ENCODE measurements at places on chromosomes 2 and 18.

DNA sequence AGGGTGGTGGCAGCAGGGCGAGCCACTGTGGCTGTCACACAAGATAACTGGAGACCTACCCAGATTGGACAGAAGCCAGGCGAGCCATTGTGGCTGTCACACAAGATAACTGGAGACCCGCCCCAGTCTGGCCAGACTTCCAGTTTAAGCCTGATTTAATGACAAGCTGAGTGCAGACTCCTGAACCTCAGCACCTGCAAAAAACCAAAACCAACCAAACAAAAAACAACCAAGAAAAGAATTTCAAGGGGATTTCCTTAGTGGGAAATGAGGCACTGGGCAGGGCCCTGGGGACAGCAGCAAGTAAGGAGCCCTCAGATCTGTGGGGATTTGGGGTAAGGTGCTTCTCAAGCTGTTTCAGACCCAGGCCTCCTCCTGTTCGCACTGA is 95.2 kb upstream of the BOD1L2 start:
- H3K27me3 ChIP-seq, result 0 out of 2 replicates have a peak, but pooled peaks cover 3% of the 10 kb centered on the region
- DNase-seq, result no peak
- peaks cover 26% of the 10 kb centered on the region for H3K36me3 ChIP-seq
- H3K4me3 ChIP-seq, result no peak overlapping the region
- peaks cover 14% of the 10 kb centered on the region for H3K4me1 ChIP-seq

- H3K27ac ChIP-seq, result no peak overlapping the region
- no peaks in the 10 kb centered on the region for H3K27me3 ChIP-seq
- no peak for DNase-seq
- H3K4me1 ChIP-seq, result peaks cover 9% of the 10 kb centered on the region
Observed at GRCh38 chr18:48762836-48763718, 187.7 kb downstream of the SMAD7 start.

DNA sequence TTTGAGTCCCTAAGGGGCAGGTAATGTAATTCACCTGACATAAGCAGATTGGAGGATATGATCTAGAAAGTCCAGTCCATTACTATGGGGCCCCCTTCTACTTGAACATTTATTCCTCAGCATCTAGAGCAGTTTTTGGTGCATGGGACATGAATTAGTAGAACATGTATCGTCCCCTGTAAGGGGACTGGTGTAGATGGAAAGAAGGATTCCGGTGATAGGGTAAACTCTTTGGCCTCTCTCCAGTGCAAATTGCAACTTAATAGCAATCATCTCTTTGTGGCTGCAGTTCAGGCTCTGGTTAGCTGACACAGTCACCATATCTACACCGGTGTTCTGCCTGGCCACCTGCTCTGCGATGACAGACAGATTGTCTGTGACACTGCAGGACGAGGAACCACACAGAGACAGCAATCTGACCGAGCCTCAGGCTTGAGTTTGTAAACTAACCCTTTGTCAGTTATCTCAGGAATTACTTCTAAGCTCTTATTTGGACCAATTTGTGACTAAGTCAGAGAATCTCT is 6.4 kb upstream of the SLC8A1 start:
- H3K4me1 ChIP-seq, result peaks cover 20% of the 10 kb centered on the region
- no peaks in the 10 kb centered on the region for H3K36me3 ChIP-seq
- DNase-seq, result no peak
- H3K27me3 ChIP-seq, result peaks cover 12% of the 10 kb centered on the region

GRCh38 chr2:187586011-187586641 is 31.9 kb upstream of the TFPI start:
- peaks cover 6% of the 10 kb centered on the region for H3K27me3 ChIP-seq
- H3K4me3 ChIP-seq, result no peak overlapping the region
- H3K36me3 ChIP-seq, result peaks cover 4% of the 10 kb centered on the region

DNA sequence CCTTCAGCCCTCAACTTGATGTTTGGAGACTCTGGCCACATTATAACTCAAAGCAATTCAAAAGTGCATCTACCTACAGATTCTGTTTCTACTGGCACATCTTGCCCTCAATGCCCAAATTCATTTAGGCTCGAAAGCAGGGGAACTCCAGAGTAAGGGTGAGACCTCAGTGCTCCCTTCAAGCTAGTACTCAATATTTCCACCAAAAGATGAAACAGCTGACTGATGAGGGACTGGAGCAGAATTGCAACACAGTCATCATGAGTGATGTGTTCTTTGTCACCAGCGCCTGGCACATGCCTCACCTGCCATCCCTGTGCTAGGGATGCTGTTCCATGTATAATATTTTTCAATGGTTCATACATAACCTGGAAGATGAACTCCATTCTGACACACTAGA is 247.3 kb downstream of the DSEL start:
- no peak for DNase-seq
- H3K27me3 ChIP-seq, result no peaks in the 10 kb centered on the region
- H3K36me3 ChIP-seq, result no peaks in the 10 kb centered on the region
- H3K4me1 ChIP-seq, result peaks cover 37% of the 10 kb centered on the region

- H3K4me1 ChIP-seq, result peaks cover 55% of the 10 kb centered on the region
- H3K36me3 ChIP-seq, result no peaks in the 10 kb centered on the region
- H3K4me3 ChIP-seq, result peak overlapping the region; percentile 93
- H3K27ac ChIP-seq, result 0 out of 2 replicates have a peak overlapping the region, but pooled peaks have one; percentile 32
- DNase-seq, result peak; percentile 52
Observed at GRCh38 chr18:32771169-32771751, 1.6 kb downstream of the KLHL14 start.

- no peak for DNase-seq
- H3K4me3 ChIP-seq, result no peak overlapping the region
- no peaks in the 10 kb centered on the region for H3K4me1 ChIP-seq
- H3K27ac ChIP-seq, result no peak overlapping the region
- peaks cover 7% of the 10 kb centered on the region for H3K27me3 ChIP-seq
- H3K36me3 ChIP-seq, result peaks cover 5% of the 10 kb centered on the region
Observed at GRCh38 chr2:240501531-240501991, 56.2 kb downstream of the ANKMY1 start.

GRCh38 chr18:73479477-73479876 is 611.7 kb upstream of the NETO1 start:
- H3K36me3 ChIP-seq, result peaks cover 13% of the 10 kb centered on the region
- no peak overlapping the region for H3K4me3 ChIP-seq
- peaks cover 5% of the 10 kb centered on the region for H3K4me1 ChIP-seq
- H3K27ac ChIP-seq, result no peak overlapping the region
- H3K27me3 ChIP-seq, result no peaks in the 10 kb centered on the region

DNA sequence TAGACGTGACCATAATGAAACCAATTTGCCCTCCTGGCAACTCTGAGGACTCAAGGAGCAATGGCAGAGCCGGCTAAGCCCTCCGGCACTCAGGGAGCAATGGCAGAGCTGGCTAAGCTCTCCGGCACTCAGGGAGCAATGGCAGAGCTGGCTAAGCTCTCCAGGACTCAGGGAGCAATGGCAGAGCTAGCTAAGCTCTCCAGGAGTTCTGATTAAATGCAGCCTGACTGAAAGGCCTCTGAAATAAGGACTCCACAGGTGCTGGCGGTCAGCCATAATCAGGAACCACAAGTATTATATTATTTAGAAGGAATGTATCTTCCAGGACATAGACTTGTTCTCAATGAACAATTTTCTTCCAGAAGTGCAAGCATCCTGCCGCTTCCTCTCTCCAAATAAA is 65.2 kb downstream of the C2orf76 start:
- peaks cover 39% of the 10 kb centered on the region for H3K4me1 ChIP-seq
- H3K36me3 ChIP-seq, result no peaks in the 10 kb centered on the region
- no peak for DNase-seq
- H3K27me3 ChIP-seq, result no peaks in the 10 kb centered on the region
- H3K27ac ChIP-seq, result no peak overlapping the region

DNA sequence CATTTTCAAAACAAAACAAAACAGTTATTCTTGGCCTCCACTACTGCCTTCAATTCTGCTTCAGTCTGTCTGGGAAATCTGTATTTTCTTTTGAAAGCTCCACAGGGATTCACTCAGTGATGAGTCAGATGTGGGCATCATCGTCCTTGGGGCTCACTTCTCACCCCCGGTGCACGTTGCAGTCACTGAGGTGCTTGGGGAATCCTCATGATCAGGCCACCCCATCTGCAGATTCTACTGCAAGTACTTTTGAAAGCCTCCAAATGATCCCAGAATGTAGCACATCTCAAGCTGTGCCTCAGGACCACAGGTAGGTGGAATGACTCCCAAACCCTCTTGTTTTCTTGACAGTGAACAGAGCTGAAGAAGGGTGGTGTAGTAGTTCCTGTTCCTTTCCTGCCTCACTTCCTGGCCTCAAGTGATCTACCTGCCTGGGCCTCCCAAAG is 34.3 kb downstream of the LPIN2 start:
- peaks cover 2% of the 10 kb centered on the region for H3K36me3 ChIP-seq
- no peaks in the 10 kb centered on the region for H3K27me3 ChIP-seq
- H3K4me3 ChIP-seq, result no peak overlapping the region
- no peak overlapping the region for H3K27ac ChIP-seq

- H3K4me3 ChIP-seq, result no peak overlapping the region
- peaks cover 71% of the 10 kb centered on the region for H3K36me3 ChIP-seq
- peak overlapping the region; percentile 6 for H3K27ac ChIP-seq
- no peaks in the 10 kb centered on the region for H3K27me3 ChIP-seq
- H3K4me1 ChIP-seq, result peaks cover 26% of the 10 kb centered on the region
Observed at GRCh38 chr2:216194013-216194412, 84.9 kb downstream of the XRCC5 start.

Measured in WTC11 (cell line).